Progenitor cell of endocrine pancreas (in vitro differentiated cells): ENCODE measurements at places on chromosomes 3 and 15.

DNA sequence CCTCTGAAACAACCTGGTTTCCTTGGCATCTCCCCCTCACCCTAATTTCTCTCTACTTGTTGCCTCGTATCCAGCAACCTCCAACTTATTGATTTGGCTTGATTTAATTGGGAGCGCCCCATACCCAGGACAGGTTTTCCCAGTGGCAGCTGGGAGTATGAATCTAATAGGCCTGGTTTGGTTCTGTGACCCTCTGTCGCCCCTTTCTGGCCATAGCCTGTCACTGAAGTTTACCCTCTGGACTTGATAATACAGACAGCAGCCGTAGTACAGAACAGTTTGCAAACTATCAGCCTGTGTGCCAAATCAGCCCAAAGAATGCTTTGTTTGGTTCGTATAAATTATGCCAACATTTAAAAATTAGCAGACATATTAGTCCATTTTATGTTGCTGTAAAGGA lies 525.1 kb upstream of the GOLIM4 start:
- DNase-seq = peak; percentile 24

GRCh38 chr3:32082721-32083120 lies 23.7 kb upstream of the GPD1L start:
- DNase-seq = no peak

GRCh38 chr3:105829229-105829628 lies 39.6 kb downstream of the CBLB start:
- no peak for DNase-seq

DNA sequence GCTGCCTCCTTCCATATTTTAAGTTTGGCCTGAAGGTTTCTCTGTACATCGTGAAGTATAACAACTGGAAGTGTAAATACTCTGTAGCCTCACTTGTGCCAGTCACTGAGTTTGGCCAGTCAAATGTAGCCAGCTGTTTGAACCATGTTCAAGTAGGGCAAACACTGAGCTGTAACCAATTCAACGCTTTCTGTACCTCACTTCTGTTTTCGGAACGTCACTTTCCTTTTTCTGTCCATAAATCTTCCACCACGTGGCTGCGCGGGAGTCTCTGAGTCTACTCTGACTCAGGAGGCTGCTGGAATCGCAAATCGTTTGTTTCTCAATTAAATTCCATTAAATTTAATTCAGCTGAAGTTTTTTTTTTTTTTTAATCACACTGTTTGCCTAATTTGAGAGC lies 88.8 kb upstream of the RARB start:
- DNase-seq = no peak

DNA sequence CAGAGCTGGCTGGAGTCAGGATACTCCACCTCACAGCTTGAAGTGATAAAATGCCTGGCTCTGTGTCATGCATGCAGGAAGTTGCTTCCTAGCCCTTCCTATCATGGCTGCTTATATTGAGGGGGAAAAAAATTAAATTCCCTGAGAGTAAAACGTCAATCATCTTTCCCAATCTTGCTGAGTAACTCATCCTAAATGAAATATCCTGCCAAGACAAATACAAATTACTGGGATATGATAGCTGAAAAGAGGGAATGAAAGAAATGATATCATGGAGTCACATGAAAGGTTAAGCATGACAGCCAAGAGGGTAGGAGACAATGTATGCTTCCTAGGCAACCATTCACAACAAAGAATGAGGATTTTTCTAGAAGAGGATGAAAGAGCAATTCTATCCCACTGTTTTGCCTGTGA lies 110.6 kb downstream of the ABI3BP start:
- DNase-seq = no peak

GRCh38 chr3:99023590-99024192 lies 122.2 kb upstream of the DCBLD2 start:
- no peak for DNase-seq

DNA sequence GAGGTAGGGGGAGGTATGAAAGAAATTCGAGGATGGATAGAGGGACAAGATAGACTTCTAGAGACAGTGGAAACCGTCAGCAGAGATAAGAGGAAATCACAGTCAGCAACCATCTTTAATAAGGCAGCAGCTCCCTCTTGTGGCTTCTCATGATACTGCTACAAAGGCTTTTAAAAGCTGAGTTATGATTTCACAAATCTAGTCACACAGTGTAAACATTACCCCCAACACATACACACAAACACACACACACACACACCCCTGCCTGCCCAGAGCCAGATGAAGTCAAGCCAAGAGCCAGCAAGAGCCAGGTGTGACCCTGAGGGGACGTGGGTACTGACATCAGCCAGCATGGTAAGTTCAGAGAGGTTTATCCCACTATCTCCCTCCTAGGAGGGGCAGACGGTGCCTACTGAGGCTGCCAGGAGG lies 18.9 kb upstream of the TGM5 start:
- DNase-seq = no peak

- DNase-seq = no peak
Measured at GRCh38 chr3:152284906-152285305, 16.2 kb downstream of the MBNL1 start.

GRCh38 chr3:89504432-89504831 lies 397.0 kb downstream of the EPHA3 start:
- no peak for DNase-seq

DNA sequence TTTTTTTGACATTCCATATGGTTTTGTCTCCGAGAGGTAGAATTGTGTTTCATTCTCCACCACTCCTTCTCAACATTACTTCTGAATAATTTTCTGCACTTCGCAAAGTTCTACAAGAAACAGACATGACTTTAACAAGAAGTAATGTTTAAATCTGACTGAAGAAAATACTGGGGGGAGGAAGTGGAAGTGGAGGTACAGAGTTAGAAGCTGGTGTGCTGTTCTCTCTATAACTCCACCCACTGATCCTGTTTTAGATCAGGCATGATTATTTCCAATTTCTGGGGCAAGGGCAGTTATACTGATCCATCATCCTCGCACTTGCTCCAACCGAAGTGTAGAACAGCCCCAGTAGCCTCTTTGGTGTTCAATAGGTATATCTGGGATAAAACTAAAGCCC lies 9.2 kb upstream of the MCCC1 start:
- no peak for DNase-seq

GRCh38 chr3:136862617-136863322 lies 762 bp downstream of the NCK1 start:
- DNase-seq = no peak

DNA sequence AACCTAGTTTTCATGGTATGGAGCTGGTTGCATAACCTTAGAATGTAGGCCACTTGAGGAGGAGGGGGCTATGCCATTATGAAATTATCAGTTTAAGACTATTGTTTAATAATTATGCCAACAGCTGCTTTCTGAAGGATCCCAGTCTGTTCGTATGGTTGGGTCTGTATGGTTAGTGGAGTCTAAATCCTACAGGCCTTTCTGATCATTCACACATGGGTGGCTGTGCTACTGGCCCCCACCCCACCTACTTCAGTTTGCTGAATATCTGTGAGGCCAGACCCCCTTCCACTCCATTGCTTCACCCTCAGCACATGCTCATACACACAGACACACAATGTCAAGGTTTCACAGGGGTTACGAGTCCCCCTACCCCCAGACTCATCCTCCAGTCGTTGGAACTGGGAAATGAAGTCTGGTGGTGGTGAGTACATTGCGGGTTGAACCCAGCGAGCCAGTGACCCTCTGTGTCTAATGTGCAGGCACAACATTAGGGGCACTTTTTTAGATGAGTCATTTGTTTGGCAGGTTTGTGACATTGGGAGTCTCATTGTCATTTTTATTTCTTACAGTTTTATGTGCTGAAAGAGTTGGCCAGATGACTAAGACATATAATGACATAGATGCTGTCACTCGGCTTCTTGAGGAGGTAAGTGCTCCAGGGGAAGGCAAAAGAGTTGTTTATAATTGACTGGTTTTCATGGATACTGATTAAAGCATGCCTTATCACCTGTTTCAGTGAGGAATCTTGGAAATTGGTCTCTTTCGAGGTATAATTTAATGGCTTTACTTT lies 85.3 kb downstream of the TRAK1 start:
- DNase-seq = no peak

DNA sequence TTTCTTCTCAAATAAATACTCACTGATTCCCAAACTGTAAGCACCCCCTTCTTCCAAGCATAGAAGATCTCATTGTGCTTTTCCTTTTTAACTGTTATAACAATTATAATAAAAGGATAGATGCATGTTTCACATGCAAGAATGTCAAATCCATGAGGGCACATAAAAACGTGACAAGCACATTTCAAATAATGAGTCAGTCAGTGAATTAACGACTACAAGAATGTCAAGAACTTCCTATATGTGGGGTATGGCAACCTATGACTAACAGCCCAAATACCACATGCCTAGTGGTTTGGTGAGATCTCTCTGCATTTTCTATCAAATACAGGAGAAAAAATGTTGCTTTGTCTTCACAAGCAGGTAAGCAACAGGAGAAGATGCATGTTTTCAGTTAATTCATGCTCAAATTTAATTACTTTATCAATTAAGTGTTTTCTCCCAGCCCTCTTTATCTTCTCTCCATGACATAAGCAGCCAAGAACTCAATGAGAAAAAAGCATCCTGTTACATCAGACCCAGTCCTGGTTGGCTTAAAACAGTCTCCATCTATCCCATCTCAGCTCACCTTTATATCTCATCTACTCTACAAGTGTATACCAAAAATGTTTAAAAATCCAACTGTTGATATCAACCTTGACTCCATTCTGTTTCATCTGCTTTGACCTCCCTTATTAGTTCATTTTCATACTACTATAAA lies 181.5 kb upstream of the LMCD1 start:
- no peak for DNase-seq

DNA sequence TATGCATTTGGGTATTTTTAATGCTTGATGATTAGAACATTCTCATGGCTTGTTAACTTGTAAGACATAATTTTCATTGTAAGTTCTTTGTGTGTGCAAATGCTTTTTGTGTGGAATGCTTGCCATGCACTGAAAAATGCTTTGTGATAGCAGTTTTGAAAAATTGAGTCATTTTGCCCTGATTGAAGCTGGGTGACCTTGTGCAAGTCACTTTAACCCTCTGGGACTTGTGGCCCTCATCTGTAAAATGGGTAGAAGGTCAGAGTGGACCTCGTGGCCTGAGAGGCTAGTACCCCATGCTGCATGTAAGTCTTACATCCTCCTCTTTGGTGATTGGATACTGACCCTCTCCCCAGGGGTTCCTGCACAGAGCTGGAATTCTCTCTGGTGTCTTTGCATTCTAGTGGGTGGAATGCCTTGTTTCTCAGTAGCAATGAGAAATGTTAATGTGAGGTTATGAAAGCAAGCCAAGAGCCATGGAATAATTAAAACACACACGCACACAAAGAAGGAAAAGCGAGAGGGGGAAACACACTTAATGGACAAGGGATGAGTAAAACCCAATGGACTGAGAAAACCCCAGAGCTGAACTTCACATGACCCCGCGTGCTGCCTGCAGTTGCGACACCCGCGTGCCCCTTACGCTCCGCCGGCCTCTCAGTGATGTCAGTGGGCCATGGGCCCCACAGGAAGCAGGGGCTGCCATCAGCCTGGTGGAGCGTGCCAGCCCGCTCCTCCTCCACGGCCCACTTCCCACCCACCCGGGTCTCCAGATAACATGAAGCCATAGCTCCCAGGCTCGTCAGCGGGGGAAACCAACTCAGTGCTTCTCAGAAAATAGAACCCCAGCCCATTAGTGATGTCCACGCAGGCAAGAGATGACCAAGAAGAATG lies 44.0 kb downstream of the SMAD3 start:
- DNase-seq = no peak

GRCh38 chr3:111998636-111999483 lies at the start of gene TAGLN3:
TAGLN3 (plus strand) TSS chr3:111998922; CDS start chr3:111999423, 501 bp downstream.
- no peak for DNase-seq

- no peak for DNase-seq
Measured at GRCh38 chr15:59392299-59392698, 19.6 kb upstream of the MYO1E start.

- no peak for DNase-seq
Measured at GRCh38 chr3:181771120-181771519, 59.4 kb downstream of the SOX2 start.

DNA sequence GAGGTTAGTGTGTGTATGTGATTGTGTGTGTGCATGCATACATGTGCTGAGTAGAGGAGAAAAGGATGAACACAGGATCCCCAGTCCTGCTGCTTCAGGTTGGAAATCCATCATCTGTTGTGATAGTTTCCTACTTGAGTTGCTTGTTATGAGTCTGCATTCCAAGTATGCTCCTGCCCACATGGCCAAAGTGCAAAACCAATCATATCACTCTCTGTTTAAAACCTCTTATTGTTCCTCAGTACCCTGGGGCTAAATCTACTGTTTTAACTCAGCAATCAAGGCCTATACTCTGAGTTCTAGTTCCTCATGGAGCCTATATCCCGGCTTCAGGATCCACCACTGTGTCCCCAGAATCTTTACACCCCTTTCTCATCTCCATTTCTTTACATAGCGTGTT lies 139.9 kb upstream of the TLE3 start:
- no peak for DNase-seq

GRCh38 chr15:53586799-53587198 lies 172.7 kb downstream of the WDR72 start:
- DNase-seq = peak; percentile 39

GRCh38 chr15:66862111-66862939 lies 160.3 kb downstream of the SMAD6 start:
- DNase-seq = no peak

DNA sequence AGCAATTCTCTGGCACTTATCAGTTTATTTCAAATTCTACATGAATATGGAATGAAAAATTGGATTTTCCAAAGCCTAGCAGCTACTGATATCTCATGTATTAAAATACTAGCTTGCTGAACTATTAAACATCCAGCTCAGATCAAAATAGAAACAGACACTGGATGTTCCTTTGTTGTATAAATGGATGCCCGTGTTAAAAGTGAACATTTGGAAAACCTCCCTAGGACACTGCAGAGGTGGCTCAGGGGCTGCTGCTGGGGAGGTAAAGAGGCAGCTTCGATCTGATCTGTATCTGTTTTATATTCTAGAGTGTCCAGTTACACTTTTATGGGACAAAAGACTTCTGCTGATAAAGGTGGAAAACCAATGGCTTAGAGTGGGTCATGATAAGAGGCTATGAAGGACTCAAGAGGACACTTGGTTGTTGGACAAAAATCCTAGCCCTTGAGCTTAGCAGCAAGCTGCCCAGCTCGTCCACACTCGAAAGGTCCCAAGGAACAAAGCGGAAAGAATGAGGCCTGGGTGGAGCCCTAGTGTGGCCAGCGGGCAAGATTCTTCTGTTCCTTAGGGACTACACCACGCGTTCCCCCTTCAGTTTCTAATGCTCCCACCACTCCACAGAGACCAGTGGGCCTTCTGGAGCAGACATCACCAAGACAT lies 9.9 kb downstream of the MESD start:
- DNase-seq = no peak

DNA sequence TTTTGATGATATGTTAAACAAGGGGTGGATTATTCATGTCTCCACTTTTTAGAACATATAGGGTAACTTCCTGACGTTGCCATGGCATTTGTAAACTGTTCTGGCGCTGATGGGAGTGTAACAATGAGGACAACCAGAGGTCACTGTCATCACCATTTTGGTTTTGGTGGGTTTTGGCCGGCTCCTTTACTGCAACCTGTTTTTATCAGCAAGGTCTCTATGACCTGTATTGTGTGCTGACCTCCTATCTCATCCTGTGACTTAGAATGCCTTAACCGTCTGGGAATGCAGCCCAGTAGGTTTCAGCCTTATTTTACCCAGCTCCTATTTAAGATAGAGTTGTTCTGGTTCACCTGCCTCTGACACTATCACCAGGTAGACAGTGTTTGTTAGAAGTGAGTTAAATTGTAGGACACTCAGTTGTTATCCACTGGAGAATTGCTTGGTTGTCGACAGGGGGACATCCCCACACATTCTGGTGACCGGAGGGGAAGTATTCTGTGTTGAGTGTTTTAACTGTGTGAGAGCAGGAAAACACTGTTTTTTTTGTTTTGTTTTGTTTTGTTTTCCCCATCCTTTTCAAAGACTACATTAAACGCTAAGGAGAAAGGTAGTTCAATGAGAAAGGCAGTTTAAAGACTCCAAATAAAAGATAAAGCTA lies 36.9 kb upstream of the SKIL start:
- DNase-seq = no peak
